ENCODE measurements at places on chromosomes 7 and 10.

- no peak for DNase-seq
These were observed 71.1 kb upstream of the TFEC start for GRCh38 chr7:116101704-116102103.

DNA sequence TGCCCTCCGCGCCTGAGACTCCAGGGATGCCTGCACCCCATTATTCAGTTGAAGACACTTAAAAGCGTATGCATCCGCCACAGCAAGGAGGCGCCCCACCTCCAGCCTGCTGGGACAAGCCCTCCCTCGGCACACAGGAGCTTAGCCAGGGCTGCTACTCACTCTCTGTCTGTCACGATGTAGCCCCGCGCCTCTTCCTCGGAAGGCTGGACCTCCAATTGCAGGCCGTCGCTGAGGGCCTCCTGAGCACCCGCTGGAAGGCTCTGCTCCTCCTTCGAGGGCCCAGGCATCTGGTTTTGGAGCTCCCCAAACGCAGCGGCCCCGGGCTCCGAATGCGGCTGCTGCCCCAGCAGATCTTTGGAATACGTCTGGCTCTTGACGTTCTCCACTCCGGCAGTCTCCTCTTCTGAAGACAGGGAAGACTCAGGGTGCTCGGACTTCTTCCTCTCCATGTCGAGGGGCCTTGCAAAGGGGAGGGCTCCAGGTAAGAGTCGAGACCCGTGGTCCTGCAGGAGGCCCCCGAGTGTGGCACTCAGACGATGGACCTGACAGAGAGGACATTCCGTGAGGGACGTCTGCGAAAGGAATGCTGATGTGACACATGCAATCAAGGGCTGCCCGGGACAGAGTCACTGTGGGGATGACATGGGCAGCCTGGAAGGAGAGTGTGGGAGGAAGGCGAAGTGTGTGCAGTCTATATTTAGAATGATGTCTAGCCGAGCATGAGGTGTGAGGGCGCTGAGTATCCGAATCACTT is 453.9 kb downstream of the PTPRN2 start:
- DNase-seq, result no peak

GRCh38 chr10:99676895-99677294 is 17.6 kb downstream of the ENTPD7 start:
- DNase-seq, result no peak

- DNase-seq, result no peak
These were observed 21.5 kb downstream of the INSYN2A start for GRCh38 chr10:127174866-127175265.

- no peak for DNase-seq
These were observed 59.4 kb downstream of the SYPL1 start for GRCh38 chr7:106052681-106053080.

- no peak for DNase-seq
These were observed 23.1 kb downstream of the RPA3 start for GRCh38 chr7:7695111-7695817.

DNA sequence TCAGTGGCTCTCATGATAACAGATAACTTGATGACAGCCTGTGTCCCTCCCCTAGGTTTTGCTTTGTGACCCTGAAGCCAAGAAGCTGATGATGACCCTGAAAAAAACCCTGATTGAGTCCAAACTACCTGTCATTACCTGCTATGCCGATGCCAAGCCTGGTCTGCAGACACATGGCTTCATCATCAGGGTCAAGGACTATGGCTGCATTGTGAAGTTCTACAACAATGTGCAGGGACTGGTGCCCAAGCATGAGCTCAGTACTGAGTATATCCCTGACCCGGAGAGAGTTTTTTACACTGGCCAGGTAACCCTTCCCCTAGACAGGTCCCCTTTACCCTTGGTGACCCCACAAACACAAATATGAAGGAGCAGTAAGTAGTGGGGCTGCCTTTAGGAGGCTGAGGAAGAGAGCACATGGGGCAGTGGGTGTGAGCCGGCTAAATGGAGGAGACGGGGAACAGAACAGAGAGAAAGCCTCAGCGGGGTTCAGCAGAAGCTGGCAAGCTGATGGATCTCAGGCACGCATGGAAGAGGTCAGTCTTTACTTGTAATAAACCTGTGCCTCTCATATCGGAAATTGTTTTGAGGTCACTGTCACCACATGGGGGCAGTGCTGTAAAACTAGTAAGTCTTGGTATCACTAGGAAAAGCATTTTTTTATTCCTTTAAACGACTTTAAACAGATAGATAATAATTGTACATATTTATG is 20.2 kb downstream of the PDCD11 start:
- DNase-seq, result no peak

DNA sequence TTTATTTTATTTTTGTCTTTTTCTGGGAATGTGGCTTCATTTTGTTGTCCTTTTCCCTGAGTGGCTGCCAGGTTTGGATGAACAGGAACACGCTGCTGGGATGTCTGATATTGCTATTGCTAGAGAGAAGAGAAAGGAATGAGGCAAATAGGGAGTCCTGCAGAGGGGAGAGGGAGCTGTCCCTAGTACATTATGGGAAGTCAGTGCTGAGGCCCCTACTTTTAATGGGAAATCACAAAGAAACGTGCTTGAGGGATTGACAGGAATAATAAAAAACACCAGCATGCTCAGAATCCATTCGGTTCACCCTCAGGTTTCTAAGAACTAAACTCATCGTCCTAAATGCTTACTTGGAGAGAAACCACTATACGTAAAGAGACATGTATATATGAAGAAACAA is 306.6 kb downstream of the PLXNA4 start:
- DNase-seq, result no peak

GRCh38 chr7:67758551-67758950 is 761.9 kb downstream of the TYW1 start:
- DNase-seq, result no peak

GRCh38 chr10:9149134-9149533 is 1094.6 kb downstream of the GATA3 start:
- no peak for DNase-seq

DNA sequence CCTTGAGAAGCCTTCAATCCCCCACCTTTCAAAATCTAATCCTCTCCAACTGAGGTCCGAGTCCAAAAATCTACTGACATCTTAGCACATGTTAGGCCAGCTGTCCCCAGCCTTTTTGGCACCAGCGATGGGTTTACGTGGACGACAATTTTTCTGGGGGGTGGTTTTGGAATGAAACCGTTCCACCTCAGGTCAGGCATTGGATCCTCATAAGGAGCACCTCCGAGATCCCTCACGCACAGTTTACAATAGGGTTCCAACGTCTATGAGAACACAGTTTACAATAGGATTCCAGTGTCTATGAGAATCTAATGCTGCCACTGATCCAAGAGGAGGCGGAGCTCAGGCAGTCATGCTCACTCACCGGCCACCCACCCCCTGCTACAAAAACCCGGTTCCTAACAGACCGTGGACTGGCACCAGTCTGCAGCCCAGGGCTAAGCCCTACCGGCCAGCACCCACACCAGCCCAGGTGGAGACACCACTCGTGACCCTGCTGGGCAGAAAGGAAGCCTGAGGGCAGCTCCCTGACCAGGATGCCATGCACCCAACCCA is 107.6 kb downstream of the DIP2C start:
- no peak for DNase-seq

DNA sequence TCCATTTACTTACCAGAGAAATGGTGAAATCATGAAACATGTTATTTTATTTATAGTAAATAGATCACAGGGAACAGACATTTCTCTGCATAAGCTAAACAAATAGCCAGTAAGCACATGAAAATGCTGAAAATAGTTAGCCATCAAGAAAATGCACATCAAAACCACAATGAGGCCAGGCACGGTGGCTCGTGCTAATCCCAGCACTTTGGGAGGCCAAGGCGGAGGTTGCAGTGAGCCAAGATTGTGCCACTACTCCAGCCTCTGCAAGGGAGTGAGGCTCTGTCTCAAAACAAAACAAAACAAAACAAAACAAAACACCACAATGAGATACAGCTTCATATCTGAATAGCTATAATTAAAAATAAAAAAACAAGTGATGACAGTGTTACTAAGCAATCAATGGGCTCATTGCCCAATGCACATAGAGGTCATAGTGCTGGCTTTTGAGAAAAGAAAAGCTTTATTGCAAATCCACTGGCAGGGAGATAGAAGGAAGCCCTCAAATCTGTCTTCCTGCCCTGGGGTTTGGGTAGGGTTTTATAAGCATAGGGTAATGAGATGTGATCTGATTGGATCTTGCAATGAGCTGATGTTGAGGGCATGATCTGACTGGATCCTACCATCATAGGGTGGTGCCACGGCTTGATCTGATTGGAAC is 16.2 kb downstream of the CSTF2T start:
- no peak for DNase-seq

- DNase-seq, result no peak
These were observed 5.0 kb upstream of the ANKRD61 start for GRCh38 chr7:6026011-6026819.

GRCh38 chr7:96789914-96790313 is 80.3 kb upstream of the SEM1 start:
- no peak for DNase-seq

DNA sequence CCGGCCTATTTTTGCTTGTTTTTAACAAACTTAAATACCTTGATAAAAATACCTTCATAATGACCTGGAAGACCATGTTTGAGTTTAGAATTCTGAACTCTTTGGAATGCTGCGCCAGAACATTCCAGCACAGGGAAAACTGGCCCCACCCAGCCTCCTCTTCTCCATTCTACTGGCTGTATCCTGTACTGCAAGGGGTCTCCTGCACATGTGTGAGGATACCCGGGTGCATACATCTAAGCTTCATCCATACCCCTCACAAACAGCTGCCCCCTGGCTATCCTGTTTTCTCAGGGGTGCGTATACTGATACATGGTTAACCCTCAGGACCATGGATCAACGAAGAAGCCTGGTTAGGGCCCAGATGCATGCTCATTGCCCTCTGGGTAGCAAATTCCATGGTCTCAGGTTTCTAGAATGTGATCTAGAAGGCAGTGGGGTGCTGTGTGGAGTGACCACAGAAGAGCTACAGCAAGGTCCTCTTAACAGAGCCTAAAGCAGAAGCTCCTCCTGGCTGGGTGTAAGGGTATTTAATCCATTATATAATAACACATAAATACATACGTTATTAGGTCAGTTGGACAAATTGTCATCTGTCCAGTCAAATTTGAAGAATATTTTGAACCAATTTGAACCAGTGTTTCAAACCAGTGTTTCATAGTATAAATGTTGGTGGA is 26.1 kb downstream of the HACD1 start:
- DNase-seq, result no peak

- DNase-seq, result no peak
These were observed 10.0 kb upstream of the IFIT5 start for GRCh38 chr10:89404104-89405047.

DNA sequence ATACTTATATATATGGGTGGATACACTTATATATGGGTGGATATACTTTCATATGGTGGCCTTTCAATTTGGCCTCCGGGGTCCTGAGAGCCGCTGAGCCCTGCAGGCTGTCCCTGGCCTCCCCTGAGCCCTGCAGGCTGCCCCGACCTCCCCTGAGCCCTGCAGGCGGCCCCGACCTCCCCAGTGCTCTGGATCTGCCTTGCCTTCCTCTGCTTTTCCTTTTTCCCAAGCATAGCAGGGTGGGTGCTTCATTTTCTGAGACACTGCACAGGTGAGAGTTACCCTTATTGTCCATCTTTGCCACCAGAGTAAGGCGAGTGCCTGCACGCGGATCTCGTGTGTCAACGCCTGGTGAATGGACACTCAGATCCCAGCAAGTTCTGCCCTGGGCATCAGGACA is 106.6 kb downstream of the VIPR2 start:
- no peak for DNase-seq

DNA sequence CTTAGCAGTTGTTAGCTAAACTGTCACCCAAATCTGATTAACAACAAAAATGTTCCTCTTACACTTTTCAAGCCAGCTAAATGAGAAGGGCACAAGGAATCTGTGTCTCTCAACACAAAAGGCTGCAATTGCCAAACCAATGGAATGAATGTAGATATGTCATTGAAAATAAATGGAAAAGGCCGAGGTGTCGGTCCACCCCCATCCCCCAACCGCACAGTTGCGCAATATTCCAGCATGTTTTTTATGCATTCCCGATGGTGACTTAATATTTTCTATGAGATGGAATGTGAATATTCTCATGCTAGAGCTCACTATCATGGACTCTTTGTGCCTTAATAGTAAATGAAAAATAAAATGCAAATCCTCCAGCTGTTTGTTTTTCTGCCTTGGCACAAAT is 181.6 kb upstream of the LRGUK start:
- DNase-seq, result no peak

GRCh38 chr7:46775776-46776175 is 806.1 kb downstream of the TNS3 start:
- no peak for DNase-seq

- no peak for DNase-seq
These were observed 1.4 kb downstream of the FZD1 start for GRCh38 chr7:91265693-91266066.

- no peak for DNase-seq
These were observed 108.2 kb downstream of the HIP1 start for GRCh38 chr7:75630549-75630948.

DNA sequence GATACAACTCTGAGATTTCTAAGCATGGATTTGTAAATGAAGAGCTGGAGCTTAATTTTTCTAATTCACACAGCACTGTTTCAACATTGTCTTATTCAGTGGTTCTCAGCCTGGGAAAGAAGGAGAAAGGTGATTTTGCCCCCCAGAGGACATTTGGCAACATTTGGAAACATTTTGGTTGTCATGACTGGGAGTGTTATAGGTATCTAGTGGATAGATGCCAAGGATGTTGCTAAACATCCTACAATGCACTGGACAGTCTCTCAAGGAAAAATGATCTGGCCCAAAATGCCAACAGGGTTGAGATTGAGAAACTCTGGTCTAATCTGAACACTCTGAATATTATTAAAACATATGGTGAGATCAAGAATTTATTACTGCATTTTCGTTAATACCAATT is 3.8 kb upstream of the CAV2 start:
- no peak for DNase-seq

DNA sequence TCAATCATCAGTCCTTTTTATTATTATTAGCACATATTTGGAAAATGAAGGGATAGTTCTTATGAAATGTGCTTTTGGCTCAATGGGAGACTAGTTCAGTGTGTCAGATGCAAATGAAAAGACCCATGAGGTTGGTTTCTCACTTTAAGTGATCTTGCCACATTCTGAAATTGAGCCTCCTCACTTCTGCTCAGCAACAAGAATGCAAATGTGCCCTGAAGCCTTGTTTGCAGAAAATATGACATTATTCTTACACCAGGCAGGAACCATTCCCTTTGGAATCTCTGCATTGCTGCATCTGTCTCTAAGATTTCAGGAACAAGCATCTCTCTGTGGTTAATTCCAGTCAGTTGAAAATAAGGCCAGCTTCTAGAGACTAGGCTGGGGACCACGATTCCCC is 186.1 kb upstream of the PLPP4 start:
- no peak for DNase-seq

DNA sequence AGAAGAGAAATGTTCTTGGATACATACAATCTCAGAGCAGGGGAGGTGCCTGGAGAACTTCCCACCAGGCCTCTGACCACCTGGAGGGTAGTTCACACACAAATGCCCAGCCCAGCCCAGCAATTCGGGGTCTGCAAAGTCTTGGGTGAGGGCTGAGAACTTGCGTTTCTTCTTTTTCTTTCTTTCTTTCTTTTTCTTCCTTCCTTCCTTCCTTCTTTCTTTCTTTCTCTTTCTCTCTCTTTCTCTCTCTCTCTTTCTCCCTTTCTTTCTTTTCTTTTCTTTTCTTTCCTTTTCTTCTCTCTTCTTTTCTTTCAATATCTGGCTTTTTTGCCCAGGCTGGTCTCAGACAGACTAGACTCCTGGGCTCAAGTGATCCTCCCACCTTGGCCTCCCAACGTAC is 22.4 kb downstream of the NPC1L1 start:
- no peak for DNase-seq
